ENCODE measurements at places on chromosomes 7 and 10. TPM values are rescaled to one million over a fixed set of nuclear protein-coding genes. Genes with fewer than 3 reads are reported as not detected.

DNA sequence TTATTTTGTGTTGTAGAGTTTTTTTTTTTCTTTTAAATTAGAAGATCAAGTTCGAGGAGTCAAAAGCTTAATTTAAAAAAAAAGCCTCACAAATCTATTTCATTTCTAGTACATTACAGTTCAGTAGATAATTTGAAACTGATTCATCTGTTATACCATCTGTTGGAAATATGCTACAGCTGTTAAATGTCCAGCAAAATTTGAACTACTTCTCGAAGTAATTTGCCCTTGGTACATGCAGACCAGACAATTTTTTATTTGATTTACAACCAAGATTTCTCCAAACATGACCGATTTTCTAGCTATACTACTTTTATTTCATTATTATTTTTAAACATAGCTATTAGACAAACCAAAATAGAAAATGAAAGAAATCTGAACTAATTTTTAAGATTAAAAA, 647.9 kb downstream of the CNTNAP2 start:
- H3K27ac ChIP-seq: no peak overlapping the region
- no peak overlapping the region for H3K4me3 ChIP-seq
- no peak for DNase-seq
- H3K27me3 ChIP-seq: no peaks in the 10 kb centered on the region
- no peaks in the 10 kb centered on the region for H3K36me3 ChIP-seq

DNA sequence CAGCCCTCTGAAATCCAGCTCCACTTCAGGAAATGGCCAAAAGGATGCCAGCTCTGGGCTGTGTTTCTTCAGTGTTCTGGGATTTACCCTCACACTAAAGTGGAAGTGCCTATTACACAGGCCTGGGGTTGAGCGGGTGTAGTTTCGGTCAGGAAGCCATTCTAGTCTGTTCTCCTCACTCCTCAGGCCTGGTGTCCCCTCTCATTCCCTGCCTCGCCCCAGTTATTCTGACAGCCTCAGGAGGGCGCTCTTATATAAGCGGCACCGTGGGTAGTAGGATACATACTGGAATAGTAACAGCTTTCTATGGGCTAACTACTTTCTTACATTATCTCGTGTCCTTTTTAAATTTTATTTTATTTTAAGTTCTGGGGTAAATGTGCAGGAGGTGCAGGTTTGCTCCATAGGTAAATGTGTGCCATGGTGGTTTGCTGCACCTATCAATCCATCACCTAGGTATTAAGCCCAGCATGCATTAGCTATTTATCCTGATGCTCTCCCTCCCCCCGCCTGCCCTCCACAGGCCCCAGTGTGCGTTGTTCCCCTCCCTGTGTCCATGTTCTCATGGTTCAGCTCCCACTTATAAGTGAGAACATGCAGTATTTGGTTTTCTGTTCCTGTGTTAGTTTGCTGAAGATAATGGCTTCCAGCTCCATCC, 12.2 kb upstream of the LGI1 start:
- no peak overlapping the region for H3K27ac ChIP-seq
- DNase-seq: peak; percentile 49
- H3K4me3 ChIP-seq: no peak overlapping the region
- 0 out of 2 replicates have a peak, but pooled peaks cover 4% of the 10 kb centered on the region for H3K27me3 ChIP-seq
- H3K4me1 ChIP-seq: 0 out of 2 replicates have a peak, but pooled peaks cover 3% of the 10 kb centered on the region

GRCh38 chr7:137820156-137820555, 26.6 kb downstream of the DGKI start:
- H3K36me3 ChIP-seq: no peaks in the 10 kb centered on the region
- peak; percentile 52 for DNase-seq
- no peak overlapping the region for H3K4me3 ChIP-seq
- H3K27ac ChIP-seq: peak overlapping the region; percentile 70
- no peaks in the 10 kb centered on the region for H3K27me3 ChIP-seq

- H3K27ac ChIP-seq: no peak overlapping the region
- DNase-seq: no peak
Measured at GRCh38 chr10:106815427-106816043, 349.0 kb downstream of the SORCS1 start.

GRCh38 chr10:99435986-99436638, 5.7 kb upstream of the GOT1 start:
- H3K36me3 ChIP-seq: no peaks in the 10 kb centered on the region
- H3K4me1 ChIP-seq: no peaks in the 10 kb centered on the region
- no peak overlapping the region for H3K4me3 ChIP-seq
- no peak overlapping the region for H3K27ac ChIP-seq
- no peaks in the 10 kb centered on the region for H3K27me3 ChIP-seq

- H3K36me3 ChIP-seq: no peaks in the 10 kb centered on the region
- no peak overlapping the region for H3K27ac ChIP-seq
- no peaks in the 10 kb centered on the region for H3K27me3 ChIP-seq
- peaks cover 7% of the 10 kb centered on the region for H3K4me1 ChIP-seq
Measured at GRCh38 chr10:34780818-34781380, 34.2 kb downstream of the PARD3 start.

DNA sequence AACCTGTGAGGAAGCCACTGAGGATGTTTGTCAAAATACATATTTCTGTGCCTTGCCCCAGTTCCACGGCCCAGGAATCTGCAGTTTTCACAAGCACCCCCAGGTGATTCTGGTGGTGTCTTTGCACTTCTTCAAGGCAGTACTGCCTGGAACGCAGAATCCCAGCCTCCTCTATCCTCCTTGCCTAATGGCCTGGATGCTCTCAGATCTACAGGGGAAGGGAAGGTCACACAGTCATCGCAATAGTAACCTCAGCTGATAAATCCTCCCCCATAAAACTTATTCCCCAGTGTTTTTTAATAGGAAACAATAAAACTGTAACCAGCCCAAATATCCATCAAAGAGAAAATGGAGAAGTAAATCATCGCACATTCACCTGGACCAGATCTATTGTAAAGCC, 78.3 kb downstream of the EGFR start:
- no peak overlapping the region for H3K27ac ChIP-seq
- no peaks in the 10 kb centered on the region for H3K27me3 ChIP-seq
- DNase-seq: no peak
- H3K4me3 ChIP-seq: no peak overlapping the region
- no peaks in the 10 kb centered on the region for H3K36me3 ChIP-seq
- H3K4me1 ChIP-seq: peaks cover 23% of the 10 kb centered on the region

- no peaks in the 10 kb centered on the region for H3K36me3 ChIP-seq
- H3K4me1 ChIP-seq: no peaks in the 10 kb centered on the region
- no peak overlapping the region for H3K27ac ChIP-seq
- H3K4me3 ChIP-seq: no peak overlapping the region
- DNase-seq: no peak
Measured at GRCh38 chr10:132730573-132730953, 55.4 kb downstream of the NKX6-2 start.

DNA sequence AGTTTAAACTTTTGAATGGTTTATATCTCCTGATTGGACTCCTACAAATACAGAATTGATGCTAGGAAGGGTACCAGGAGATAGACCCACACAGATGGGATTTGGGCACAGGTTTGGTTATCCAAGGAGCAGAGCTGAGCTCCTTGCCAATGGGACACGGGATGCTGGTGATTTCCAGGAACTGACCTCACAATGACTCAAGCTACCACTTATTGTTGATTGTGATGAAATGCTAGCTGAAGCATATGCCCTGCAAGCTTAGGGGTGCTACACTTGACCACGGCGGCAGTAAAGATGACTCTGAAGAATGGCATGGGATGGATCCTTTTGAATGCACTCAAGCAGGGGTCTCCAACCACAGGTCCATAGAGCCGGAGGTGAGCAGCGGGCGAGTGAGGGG, 45.5 kb upstream of the VKORC1L1 start:
- DNase-seq: peak; percentile 17
- H3K27ac ChIP-seq: no peak overlapping the region
- no peaks in the 10 kb centered on the region for H3K36me3 ChIP-seq
- H3K4me3 ChIP-seq: no peak overlapping the region
- no peaks in the 10 kb centered on the region for H3K4me1 ChIP-seq

- H3K27ac ChIP-seq: no peak overlapping the region
- no peaks in the 10 kb centered on the region for H3K4me1 ChIP-seq
- H3K4me3 ChIP-seq: no peak overlapping the region
- DNase-seq: no peak
- H3K27me3 ChIP-seq: 0 out of 2 replicates have a peak, but pooled peaks cover 15% of the 10 kb centered on the region
Measured at GRCh38 chr7:39421661-39422060, 144.5 kb upstream of the YAE1 start.

GRCh38 chr7:102260856-102261255, 25.8 kb upstream of the SH2B2 start:
- no peaks in the 10 kb centered on the region for H3K36me3 ChIP-seq
- H3K4me1 ChIP-seq: no peaks in the 10 kb centered on the region
- H3K27ac ChIP-seq: no peak overlapping the region
- no peaks in the 10 kb centered on the region for H3K27me3 ChIP-seq
- DNase-seq: peak; percentile 54

DNA sequence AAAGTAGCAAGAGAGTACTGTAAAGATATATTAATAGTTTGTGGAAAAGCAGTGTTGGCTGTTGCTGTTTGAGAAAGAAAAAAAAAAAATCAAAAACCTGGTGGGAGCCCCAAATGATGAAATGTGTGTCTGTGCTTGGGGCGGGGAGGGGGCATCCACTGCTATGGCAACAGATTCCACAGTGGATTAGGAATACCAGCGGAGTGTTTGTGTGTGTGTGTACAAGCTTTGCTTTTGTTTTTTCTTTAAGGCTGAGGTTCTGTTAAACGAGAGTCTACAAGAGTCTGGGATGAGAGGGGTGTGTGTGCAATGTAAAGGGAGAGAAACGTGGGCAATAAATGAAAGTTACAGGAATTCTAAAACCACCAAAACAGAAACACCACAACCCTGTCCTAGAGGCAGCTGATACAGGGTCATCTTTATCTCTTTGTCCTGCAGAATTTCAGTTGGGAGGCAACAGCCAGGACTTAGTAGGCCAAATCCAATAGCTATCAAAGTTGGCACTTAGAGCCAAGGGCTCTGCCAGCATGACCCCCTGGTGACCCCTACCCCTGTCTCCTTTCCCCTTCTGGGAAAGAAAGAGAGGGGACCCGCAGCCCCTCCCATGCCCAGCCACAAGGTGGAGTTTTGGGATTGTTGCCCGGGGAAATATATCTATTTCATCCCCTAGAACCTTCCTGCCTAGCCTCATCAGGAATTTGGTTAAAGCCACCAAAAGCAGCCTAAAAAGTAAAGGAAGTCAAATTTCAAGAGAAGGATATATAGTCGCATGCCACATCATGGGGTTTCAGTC, 85.4 kb downstream of the OSBPL3 start:
- H3K27me3 ChIP-seq: no peaks in the 10 kb centered on the region
- peaks cover 9% of the 10 kb centered on the region for H3K36me3 ChIP-seq
- no peak overlapping the region for H3K27ac ChIP-seq
- no peak overlapping the region for H3K4me3 ChIP-seq
- H3K4me1 ChIP-seq: peaks cover 15% of the 10 kb centered on the region
- DNase-seq: peak; percentile 20

DNA sequence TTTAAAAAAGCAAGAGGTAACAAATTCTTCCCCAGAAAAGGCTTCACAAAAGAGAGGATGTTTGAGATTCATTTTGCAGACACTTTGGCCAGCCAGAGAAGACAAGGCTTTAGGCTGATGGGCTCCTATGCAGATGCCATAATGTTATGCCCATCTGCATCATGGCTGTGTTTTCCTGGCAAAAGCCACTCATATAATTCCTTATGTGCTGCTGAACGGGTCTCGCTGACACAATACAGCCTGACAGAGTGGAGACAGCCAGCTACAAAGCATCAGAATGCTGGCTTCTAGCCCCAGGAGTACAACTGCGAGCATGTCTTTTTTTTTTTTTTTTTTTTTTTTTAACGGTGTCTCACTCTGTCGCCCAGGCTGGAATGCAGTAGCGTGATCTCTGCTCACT, 1157.4 kb upstream of the AUTS2 start:
- DNase-seq: no peak
- H3K36me3 ChIP-seq: no peaks in the 10 kb centered on the region

DNA sequence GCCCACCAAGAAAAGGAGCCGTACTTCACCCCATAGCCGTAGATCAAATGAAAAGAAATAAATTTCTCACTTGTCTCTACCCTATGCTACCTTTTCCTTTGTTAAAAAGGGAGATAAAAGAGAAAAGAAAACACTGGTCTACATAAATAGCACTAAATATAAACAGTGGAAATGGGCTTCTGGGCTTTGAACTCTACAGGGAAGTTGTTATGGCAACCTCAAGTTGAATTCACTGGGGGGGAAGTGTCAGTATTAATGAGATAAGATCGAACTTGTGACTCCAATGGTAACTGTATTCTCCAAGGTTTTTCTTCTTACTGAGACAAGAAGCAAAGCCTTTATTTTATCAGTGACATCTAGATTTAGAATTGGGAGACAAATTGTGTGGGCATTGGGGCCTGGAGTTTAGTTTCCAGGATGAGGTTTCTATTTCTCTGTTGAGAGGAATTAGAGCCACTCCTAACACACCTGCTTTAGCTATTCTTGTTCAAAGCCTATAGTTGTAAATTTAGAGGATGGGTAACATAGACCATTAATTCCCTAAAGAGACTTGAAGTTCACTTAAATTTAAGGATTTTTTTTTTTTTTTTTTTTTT, 604.3 kb upstream of the GALNT17 start:
- no peak for DNase-seq
- H3K27ac ChIP-seq: no peak overlapping the region
- H3K4me3 ChIP-seq: no peak overlapping the region
- 0 out of 2 replicates have a peak, but pooled peaks cover 7% of the 10 kb centered on the region for H3K27me3 ChIP-seq
- no peaks in the 10 kb centered on the region for H3K4me1 ChIP-seq

IGFBP1 gene
- 0.34 TPM for polyA plus RNA-seq

ZNF722 gene
- not detected for polyA plus RNA-seq

FLNC gene
- polyA plus RNA-seq: 75.1 TPM

CACUL1 gene
- polyA plus RNA-seq: 26.3 TPM

ZMIZ1 gene
- polyA plus RNA-seq: 20.9 TPM

TBATA gene
- polyA plus RNA-seq: not detected
